ENCODE measurements at places on chromosomes 12 and 14. TPM values are rescaled to one million over a fixed set of nuclear protein-coding genes. Genes with fewer than 3 reads are reported as not detected.

- no peaks in the 10 kb centered on the region for H3K27me3 ChIP-seq
- peaks cover 2% of the 10 kb centered on the region for H3K4me1 ChIP-seq
- no peak overlapping the region for H3K4me3 ChIP-seq
- no peak for DNase-seq
These were observed 31.3 kb downstream of the ERC1 start for GRCh38 chr12:1022032-1022970.

Gene CDK4
- total RNA-seq = 180 TPM

GRCh38 chr14:101363261-101363555, 198.1 kb upstream of the DIO3 start:
- no peak overlapping the region for H3K4me3 ChIP-seq
- no peak for DNase-seq
- H3K36me3 ChIP-seq = no peaks in the 10 kb centered on the region

GRCh38 chr12:24861766-24862540, 86.9 kb downstream of the BCAT1 start:
- H3K27me3 ChIP-seq = no peaks in the 10 kb centered on the region
- no peak overlapping the region for H3K4me3 ChIP-seq
- no peak for DNase-seq

Gene REM2
- 0.28 TPM for total RNA-seq

Gene TBX5
- not detected for total RNA-seq

All from activated T-helper 2 cell treated with anti-CD3 and anti-CD28 coated beads, Interferon-gamma antibody, Interleukin-2, Interleukin-4, amounts not matched to agents 10 μg/mL and 5 μg/mL and 100 μg/mL, durations not matched to agents 14 hours and 24 hours and 36 hours (primary cell).